ENCODE measurements at places on chromosomes 5 and 9.

DNA sequence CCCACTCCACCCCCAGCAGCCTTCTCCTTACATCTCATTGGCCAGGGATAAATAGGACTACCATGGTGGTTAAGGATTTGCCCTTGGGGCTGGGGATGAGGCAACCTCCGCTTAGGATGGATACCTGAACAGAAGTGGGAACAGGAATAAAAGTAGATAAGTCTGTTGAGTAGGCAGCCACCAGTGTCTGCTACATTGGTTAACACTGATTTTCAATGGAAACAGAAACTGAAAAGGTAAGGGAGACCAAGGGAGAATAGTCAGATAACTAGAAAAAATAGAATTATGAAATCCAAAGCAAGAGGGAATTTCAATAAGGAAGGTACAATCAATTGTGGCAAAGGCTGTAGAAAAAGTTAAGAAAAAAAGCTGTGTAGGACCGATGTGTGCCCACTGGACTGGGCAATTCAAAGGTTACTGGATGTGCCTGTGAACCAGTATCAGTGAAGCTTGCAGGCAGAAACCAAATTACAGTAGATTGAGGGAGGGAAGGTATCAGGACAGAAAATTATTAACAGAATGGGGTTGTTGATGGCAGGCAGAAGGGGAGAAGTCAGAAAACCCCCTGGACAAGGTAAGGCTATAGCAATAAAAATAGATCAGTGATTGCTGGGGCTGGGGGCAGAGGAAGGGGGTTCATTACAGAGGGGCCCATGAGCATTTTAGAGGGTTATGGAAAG is 48.7 kb downstream of the DNAJC21 start:
- no peak for DNase-seq

- DNase-seq, result no peak
These were observed 214.3 kb downstream of the MAPKAP1 start for GRCh38 chr9:125492719-125493118.

DNA sequence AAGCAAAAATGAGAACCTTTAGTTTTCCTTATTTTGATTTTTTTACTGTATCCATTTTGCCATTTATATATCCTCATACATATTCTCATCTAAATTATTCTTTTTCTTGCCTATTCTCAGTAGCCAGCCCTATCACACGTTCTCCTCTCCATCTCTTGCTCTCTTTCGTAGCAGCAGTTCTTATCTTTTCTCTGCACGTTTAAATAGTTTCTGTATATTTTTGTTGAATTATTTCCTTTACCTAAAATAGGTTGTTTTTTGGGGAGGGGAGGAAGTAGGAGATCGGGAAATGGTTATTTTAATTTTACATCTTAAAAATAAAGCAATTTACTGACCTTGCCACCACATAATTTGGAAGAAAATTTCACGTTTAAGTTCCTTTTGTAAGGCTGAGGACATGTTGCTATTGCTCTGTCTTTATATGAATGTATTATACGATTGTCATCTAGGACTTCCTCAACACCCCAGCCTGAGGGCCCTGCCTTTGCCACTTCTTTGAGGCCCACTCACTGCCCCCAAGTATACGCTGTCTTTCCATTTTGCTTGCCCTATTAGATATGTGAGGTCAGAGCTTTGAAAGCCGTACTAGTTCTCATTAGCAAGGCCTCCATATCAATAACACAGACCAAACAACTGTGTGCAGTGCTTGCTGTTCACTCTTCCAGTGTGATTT is 140.3 kb downstream of the GNAQ start:
- no peak for DNase-seq

DNA sequence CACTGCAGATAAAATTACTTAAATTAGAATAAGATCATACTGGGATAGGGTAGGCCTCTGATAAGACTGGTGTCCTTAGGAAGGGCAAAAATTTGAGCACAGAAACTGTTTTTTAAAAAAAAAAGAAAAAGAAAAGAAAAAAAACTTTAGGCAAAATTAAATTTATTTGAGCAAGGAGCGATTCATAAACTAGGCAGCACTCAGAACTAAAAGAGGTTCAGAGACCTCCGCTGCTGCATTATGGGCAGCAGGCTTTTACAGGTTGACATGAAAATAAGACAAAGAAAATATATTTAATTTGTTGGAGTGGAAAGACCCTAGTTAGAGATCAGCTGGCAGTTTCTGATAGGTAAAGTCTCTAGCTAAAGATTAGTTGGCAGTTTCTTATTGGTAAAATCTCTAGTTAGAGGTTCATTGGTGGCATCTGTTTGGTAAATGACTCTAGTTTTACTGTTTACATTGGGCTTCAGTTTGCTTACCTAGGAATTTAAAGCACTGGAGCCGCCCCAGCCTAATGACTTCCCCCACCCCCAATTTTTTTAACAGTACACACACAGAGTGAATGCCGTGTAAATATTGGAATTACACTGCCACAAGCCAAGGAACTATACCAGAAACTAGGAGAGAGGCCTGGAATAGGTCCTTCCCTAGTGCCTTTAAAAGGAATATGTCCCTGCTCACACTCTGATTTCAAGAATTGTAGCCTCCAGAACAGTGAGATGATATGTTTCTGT is 4.5 kb upstream of the PLPP6 start:
- no peak for DNase-seq

- DNase-seq, result no peak
These were observed 51.4 kb upstream of the RARS1 start for GRCh38 chr5:168434746-168435321.

GRCh38 chr5:61964201-61964600 is 341.8 kb upstream of the KIF2A start:
- DNase-seq, result no peak

GRCh38 chr5:179378116-179378440 is 32.8 kb upstream of the ADAMTS2 start:
- no peak for DNase-seq

GRCh38 chr9:136544964-136545691 is 720 bp downstream of the NOTCH1 start:
- DNase-seq, result no peak

DNA sequence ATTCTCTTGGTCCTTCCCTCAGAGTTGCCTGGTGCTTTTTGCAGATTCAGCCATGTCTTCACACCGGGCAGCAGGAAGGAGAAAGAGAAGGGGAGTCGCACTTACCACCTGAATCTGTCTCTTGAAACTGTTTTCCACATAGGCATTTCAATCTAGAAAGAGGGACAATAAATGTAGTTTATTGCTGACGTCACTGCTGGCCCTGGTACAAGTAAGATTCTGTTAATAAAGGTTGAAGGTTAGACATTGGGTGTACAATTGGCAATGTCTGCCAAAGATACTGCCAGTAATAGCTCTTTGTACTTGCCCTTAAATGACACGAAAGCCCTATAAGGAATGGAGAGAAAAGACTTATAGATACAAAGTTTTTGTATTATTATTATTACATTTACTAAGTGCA is 72.8 kb downstream of the MEGF10 start:
- DNase-seq, result no peak

- DNase-seq, result no peak
These were observed 138.1 kb upstream of the PCA3 start for GRCh38 chr9:76626141-76626540.

DNA sequence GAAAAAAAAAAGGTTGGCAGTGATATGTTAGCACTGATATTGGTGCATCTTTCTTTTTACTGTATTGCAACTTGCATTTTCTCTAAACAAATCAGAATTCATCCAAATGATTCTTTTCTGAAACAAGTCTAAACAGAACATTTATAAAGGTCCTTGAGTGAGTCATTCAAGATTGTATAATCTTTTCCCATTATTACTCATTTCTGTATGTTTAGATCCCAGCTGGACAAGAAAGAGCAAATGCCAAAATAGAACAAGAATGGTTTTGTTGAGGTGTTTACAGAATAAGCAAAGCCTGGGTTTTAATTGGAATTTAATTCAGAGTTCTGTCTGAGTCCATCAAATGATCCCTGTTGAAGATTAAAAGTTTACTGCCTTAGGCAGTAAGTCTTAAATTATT is 112.3 kb downstream of the VCAN start:
- no peak for DNase-seq

DNA sequence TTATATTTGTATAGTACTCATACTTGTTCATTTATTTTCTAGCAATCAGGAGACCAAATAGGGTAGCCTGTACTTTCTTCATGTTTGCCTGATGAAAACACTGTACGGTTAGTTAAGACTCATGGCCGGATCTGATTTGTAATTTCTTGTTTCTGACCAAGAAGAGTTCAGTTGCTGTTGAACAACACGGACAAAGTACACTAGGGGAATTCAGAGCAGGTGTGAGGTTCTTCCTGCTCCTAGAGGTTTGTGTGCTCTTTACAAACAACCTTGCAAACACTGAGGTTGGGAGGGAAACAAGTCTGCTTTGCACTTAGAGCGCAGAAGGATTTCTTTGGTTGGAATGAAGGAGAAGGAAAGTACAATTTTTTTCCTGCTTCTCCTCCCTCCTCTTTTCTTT is 69.7 kb downstream of the TRIO start:
- no peak for DNase-seq
